ENCODE measurements at places on chromosomes 5 and 9.

DNA sequence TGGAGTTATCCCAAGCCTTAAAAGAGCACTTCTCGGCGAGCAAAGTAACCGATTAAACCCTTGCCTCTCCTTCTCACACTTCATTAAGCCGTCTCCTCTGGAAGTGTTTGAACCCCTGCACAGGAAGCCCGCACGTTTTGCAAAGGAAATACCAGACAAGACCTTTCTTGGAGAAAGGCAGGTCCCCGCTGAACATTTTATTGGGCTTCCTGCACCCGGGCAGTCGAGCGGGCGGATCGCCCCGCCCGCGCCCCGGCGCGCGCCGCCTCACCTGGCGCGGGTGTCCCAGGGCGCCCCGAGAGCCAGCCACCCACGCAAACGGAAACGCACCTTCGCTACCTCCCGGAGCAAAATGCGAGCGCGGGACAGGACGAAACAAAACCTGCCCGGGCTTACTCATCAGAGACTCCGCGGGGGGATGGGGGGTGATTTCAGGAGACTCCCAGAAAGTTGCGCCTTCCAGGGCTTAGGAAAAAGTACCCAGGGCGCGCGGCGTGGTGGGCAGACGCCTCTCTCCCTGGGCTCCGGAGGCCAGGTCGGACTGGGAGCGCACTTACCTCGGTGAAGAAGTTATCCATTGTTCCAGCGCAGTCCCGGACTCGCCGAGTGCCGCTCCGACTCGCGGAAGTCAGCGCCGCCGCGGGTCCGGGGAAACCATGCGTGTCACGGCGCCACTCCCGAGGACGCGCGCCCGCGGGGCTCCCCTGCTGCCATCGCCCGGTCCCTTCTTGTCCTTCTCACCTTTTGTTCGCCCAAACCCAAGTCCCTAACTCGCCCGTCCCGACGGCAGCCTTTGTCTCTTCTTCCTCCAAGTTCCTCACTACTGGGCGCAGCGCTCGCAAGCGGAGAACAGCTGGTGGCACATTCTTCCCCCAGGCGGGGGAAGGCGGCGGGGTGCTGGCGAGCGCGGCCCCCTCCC lies 598 bp downstream of the MYO10 start:
- DNase-seq = no peak

DNA sequence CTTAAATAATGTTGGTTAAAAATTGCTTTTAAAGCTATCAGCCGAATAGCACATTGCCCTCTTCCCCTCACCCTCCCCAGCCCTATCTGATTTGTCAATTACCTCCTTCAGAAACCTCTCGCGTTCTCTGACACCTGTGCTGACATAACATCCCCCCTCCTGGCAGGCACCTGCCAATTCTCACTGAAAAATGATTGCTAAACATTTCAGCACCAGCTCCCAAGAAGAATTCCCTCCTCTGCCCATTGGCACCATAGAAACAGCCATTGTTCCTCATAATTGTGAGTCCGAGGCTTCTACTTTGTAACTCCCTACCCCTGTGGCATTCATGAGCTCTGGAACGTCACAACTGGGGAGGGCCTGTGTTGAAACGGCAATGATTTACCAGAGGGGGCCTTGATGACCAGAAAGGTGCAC lies 20.2 kb downstream of the CDH6 start:
- DNase-seq = no peak

DNA sequence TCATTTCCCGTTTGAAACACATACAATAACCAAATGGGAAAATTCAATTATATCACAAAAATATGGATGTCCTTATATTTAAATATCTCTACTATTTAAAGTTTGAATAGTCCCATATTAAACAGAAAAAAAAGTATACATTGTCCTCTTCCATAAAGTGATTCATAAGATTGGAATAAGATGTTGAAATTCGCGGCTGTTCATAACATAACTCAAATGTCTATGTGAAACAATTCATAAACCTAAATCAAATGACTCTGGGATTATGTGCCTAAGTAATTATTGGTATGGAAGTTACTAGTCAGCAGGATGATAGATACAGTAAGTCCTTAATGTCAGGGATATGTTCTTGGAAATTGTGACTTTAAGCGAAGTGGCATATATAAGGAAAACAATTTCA lies 3.9 kb upstream of the EFNA5 start:
- DNase-seq = no peak

- no peak for DNase-seq
Observed at GRCh38 chr9:115443890-115444289, 325.9 kb upstream of the TNC start.

GRCh38 chr5:5353681-5354080 lies 68.8 kb upstream of the ICE1 start:
- DNase-seq = no peak

DNA sequence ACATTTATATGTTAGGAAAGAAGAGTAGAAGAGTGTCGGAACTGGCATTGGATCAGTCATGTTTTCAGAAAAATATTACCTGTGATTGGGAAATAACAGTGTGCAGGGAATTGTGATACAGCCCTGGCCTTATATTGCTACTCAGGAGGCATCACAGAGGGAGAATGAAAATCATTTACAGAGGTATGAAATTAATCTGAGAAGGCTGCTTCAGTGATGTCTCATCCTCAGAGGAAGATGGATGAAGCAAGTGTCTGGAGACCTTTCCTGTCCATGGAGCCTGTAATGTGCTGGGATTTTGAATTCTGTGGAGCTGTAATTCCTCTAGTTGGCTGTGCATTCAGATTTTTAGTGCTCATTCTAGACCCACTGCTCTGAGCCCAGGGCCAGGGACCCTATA lies 3.8 kb downstream of the ACTBL2 start:
- DNase-seq = no peak

DNA sequence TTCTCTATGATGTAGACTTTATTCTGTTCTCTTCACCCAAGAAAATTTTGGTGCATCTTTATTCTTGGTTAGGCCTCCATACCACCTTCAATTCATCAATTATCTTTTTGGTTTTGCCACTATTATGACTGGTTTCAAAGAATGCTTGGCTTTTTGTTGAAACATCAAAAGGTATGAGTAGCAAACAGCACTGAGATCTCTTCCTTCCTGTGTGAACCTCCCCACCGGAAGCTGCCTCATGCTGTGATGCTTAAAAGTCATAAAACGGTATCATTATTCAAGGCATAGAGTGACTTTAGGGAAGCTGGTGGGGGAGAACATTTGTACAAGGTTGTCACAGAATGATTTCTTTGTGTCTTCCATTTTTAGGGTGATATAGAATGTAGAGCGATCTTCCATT lies 70.6 kb downstream of the IQGAP2 start:
- DNase-seq = peak; percentile 85

- no peak for DNase-seq
Observed at GRCh38 chr5:138763037-138763778, 10.0 kb downstream of the CTNNA1 start.

DNA sequence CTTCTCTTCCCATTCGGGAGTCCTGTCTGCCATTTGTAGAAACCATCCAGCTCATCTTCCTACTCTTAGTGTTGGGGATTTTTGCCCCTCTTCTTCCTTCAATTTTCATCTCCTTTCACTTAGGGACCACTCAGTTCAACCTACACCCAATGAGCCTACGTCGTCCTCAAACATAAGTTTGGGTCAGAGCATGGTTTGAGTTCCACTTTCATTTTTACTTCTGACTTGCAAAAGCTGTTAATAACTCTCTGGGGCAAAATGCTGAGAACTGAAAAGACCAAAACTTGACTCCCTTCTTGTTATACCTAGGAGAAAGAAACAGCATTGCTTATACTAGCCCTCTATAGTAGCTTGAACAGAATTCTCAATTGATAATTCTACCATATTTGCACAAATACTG lies 381.5 kb upstream of the MPDZ start:
- no peak for DNase-seq

GRCh38 chr5:50302815-50303490 lies 138.1 kb downstream of the EMB start:
- no peak for DNase-seq

GRCh38 chr5:53594419-53594818 lies 34.0 kb downstream of the NDUFS4 start:
- no peak for DNase-seq

GRCh38 chr9:77614645-77615044 lies 33.5 kb downstream of the GNA14 start:
- no peak for DNase-seq

GRCh38 chr9:94867842-94868312 lies 141.4 kb downstream of the AOPEP start:
- DNase-seq = no peak

DNA sequence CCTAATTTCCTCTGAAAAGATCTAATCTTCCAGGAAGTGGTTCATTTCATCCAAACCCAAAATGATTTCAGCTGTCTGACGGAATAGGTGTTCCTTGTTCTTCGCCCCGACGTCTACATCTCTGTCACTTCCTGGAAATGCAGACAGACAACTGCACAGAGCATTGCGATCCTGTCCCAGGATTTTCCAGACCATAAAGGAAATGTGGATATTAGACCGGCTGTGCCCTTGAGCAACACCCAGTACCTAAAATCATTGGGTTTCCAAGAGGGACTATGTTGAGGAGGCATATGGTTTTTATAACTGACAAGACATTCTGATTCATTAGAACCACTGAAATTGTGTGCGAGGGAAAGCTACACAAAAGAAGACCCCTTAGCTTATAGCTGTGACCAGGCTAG lies 74.2 kb downstream of the MSX2 start:
- DNase-seq = no peak

DNA sequence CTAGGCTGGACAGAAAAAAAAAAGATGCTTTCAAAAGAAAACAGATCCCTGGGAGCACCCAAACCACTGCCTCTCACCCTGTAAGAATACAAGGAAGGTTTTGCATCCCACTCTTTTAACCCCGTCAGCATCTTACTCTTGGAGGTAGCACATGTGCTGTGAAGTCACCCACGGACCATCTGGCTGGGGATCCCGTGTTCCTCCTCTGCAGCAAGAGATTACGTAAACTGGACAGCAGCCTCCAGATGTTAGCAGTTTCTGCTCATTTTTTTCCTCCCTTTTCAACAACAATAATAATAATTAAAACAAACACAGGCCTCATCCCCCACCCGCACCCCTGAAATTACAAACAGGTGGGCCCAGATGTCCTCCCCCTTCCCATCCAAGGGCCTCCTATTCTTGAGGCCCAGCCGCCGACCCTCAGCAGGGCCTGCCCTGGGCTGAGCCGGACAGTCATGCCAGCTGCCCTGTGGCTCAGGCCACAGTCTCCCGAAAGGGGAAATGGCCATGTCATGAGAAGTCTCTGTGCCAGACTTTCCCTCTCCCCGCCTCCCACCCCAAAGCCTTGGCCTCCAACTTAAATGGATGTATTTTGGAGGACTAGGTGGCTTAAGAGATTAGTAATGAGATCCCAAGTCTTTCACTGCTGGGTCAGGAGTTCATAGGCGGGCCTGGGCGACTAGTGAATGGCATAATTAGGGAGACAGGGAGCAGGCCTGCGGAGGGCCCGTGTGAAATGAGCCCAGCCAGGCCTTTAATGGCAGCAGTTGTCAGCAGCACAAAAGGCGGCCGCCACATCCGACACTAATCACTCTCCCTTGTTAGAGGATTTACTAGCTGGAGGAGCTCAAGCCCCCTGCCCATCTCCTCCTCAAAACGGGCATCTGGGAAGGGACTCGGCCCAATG lies 165.1 kb downstream of the PAPPA start:
- no peak for DNase-seq

- DNase-seq = no peak
Observed at GRCh38 chr5:14231156-14231555, 88.0 kb downstream of the TRIO start.

DNA sequence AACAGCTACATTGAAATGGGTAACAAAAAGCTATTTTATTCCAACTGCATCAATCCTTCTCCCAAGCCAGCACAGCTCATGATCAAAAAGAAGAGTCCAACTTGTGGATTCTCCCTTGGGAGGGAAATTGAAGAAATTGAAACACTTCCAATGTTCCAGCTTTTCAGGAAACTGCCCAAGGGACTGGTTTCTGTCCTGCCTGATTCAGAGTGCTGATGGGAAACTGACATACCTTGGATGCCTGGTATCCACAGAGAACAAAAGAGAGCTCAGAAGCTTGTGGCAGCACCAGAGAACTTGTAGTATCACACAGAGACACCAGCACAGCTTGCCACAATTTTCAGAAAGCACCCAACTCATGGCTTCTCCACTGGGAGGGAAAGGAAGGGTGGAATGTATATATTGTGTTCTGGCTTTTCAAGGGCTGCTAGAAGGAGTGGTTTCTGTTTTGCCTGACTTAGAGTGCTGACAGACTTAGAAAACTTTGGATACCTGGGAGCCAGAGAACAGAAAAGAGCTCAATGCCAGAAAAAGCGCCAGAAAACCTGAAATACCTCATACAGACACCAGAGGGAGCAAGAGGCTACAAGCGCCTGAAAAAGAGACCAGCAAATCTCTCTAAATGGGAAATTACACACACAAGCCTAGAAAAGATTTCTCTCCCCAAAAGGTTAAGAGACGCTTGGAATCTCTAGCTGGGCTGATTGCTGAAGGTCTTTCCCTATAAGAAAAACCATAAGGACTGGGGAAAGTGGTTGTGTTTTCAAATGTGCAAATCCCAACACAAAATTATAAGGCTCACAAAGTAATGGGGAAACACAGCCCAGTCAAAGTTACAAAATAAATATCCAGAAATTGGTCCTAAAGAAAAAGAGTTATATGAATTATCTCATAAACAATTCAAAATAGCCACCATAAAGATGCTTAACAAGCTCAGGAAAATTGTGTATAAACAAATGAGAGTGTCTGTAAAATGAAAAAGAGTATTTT lies 178.8 kb downstream of the SPOCK1 start:
- no peak for DNase-seq

GRCh38 chr5:15798006-15798405 lies 298.0 kb downstream of the FBXL7 start:
- DNase-seq = no peak

GRCh38 chr5:169020102-169020501 lies 280.8 kb downstream of the SLIT3 start:
- DNase-seq = no peak

Data from naive thymus-derived CD8-positive, alpha-beta T cell (primary cell).